ENCODE measurements at places on chromosomes 11 and 22. TPM values are rescaled to one million over a fixed set of nuclear protein-coding genes. Genes with fewer than 3 reads are reported as not detected.

The CD3E gene
- not detected for total RNA-seq

The USP2 gene
- 0.21 TPM for total RNA-seq

The OTOG gene
- total RNA-seq, result not detected

The APOL1 gene
- total RNA-seq, result 33.3 TPM

GRCh38 chr11:3200388-3201111 is 18.1 kb downstream of the MRGPRG start:
- no peak for DNase-seq

DNA sequence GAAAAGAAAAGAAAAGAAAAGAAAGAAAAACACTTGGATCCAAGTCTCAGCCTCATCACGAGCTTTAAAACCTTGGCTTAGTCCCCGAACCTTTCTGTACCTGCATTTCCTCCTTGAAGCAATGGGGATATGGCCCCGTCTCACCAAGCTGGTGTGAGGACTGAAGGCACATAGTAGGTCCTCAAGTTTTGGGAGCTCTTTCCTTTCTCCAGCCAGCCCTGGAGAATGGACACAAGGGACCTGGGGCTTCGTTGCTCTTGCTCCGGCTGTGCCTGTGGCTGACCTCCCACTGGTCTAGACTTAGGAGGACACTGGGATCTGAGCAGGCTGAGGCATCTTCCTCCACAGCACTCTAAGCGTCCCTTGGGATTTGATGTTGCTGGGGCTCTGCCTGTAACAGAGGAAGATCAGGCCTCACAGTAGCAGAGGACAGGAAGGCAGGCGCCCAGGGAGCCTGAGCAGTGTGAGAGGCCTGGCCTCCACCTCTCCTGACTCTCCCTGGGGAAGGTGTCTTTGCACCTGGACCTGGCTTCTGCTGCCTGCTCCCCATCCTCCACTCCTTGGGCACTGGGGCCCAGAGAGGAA is 32.8 kb downstream of the KCNC1 start:
- DNase-seq, result no peak

- no peak for DNase-seq
Observed at GRCh38 chr11:57223601-57224000, 13.4 kb downstream of the APLNR start.

DNA sequence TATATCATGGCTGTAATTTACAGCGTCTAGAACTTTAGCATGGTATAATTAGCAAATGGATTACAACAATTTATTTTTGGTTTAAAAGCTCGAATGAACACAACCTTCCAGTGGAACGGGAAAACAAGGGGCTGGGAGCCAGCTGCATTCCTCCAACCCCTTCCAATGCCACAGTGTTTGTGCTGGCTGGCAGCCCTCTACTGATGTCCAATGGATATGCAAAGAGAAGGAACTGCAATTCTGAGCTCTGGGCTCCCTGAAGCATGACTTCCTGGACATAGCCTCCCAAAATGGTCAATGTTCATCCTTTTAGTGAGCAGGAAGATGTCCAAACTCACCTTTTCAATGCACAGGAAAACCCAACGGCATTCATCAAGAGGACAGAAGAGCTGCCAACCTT is 288.3 kb downstream of the TENM4 start:
- DNase-seq, result no peak

GRCh38 chr11:134878785-134879184 is 466.7 kb upstream of the B3GAT1 start:
- DNase-seq, result no peak

DNA sequence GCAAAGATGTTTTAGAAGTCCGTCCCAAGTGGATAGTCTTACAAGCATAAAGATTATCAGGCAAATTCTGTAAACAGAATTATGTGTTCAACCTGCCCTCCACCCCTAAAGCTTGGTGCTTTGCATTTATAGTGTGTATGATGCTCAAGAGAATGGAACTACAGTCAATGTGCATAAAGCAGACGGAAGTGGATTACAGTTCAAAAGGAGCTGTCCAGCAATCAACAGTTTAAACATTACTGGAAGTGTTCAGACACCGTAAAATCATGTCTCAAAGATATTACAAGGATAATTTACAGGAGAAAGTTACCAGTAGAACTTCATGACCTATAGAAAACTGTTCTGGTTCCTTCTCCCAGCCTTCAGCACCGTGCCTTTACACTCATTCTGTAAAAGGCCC is 1.0 kb downstream of the RIC3 start:
- no peak for DNase-seq

GRCh38 chr11:122076512-122077120 is 39.4 kb downstream of the BLID start:
- DNase-seq, result no peak

- DNase-seq, result no peak
Observed at GRCh38 chr11:88553204-88553603, 215.7 kb upstream of the CTSC start.

DNA sequence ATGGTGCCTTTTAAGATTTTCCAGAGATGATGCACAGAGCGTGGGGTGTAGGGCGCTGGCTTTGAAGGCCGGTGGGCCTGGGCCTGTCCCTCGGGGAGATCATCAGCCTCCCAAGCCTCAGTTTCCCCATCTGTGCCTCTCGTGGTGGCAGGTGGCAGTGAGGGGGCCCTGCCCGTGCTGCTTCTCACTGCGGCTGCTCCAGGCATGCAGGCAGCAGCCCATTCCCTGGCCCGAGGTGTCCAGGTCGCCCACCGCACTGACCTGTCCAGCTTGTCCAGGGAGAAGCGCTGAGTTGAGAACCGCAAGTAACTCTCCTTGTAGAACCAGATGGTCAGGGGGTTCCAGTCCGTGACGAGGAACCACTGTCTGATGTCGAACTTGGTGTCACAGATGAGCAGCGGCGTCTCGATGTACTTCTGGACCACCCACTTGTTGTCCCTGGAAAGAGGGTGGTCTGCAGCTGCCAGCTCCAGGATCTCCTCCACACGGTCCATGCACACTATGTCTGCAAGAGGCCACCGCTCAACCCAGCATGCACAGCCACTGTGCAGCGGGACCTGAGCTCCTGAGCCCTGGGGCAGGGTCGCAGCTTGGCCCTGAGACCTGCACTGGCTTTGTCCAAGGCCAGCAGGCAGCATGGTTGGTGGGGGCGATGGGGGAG is 20.5 kb upstream of the IL17REL start:
- no peak for DNase-seq

Data from H4 (cell line).